SK-MEL-5 (cell line): ENCODE measurements at places on chromosomes 6 and 20. TPM values are rescaled to one million over a fixed set of nuclear protein-coding genes. Genes with fewer than 3 reads are reported as not detected.

- no peak for DNase-seq
Observed at GRCh38 chr6:87870556-87870955, 168.5 kb upstream of the AKIRIN2 start.

GRCh38 chr6:50962213-50962759 is 143.6 kb downstream of the TFAP2B start:
- DNase-seq = no peak

GRCh38 chr6:168102315-168102985 is 23.4 kb upstream of the FRMD1 start:
- DNase-seq = no peak

- no peak for DNase-seq
Observed at GRCh38 chr20:57672164-57672563, 37.7 kb downstream of the PMEPA1 start.

DNA sequence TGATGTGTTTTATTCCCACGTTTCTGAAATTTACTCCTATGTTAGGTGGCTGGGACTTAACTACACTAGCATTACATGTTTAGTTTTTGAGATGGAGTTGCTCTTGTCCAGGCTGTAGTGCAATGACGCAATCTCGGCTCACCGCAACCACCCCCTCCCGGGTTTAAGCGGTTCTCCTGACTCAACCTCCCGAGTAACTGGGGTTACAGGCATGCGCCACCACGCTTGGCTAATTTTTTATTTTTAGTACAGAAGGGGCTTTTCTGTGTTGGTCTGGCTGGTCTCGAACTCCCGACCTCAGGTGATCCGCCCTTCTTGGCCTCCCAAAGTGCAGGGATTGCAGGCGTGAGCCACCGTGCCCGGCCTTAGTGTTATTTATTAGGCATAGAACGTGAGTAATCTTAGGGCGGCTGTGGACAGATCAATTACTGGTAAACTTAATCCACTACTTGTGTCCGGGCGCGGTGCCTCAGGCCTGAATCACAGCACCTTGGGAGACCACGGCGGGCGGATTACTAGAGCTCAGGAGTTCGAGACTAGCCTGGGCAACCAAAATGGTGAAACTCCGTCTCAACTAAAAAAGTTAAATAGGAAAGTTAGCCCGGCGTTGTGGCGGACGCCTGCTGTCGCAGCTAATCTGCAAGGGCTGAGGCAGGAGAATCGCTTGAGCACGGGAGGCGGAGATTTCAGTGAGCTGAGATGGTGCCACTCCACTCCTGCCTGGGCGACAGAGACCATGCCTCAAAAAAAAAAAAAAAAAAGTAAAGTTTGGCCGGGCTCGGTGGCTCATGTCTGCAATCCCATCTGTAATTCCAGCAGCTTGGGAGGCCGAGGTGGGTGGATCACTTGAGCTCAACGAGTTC is 123.7 kb upstream of the BTN3A2 start:
- no peak for DNase-seq

GRCh38 chr6:97958134-97958533 is 675.1 kb upstream of the MMS22L start:
- DNase-seq = peak; percentile 41

DNA sequence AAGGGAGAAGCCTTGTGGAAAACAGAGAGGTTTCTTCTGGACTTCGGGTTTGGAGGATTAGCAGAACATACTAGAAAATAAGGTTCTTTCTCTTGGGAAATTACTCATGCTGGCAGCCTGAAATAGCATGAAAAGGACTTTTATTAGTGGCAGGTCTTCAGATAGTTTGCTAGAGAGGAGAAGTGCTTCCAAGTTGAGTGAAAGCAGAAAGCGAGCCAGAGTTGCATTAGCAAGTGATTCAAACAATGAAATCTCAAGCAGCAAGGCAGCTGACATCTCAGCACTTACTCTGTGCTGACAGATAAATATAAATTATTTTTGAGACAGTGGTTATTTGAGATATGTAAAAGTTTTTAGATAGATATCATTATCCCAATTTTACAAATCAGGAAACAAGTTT is 91.9 kb downstream of the PLCB4 start:
- peak; percentile 25 for DNase-seq

DNA sequence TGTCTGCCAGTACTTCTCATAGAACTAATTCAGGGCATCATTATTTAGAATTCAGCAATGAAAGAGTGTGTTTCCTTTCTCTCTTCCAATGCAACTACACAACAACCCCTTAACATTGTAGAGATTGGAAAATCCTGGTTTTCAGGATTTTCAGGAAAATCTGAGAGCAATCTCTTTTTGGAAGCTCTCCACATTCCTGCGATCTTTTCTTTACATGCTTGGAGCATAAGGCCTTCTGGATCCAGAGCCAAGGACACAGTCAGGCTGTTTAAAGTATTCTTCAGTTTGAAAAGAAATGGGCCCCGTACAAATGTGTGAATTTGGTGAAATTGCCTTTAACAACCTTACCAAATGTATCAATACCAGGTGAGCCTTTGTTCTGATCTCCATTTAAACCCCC is 469.7 kb downstream of the PKHD1 start:
- no peak for DNase-seq

- no peak for DNase-seq
Observed at GRCh38 chr6:86888301-86888700, 49.0 kb upstream of the HTR1E start.

GRCh38 chr6:144285798-144286502 is 815 bp downstream of the UTRN start:
- peak; percentile 22 for DNase-seq

- DNase-seq = no peak
Observed at GRCh38 chr20:58670102-58670501, 19.0 kb downstream of the STX16 start.

Gene HFE
- total RNA-seq = 15.8 and 16.1 TPM in 2 replicates

Gene CFB
- total RNA-seq = not detected in 2 replicates

Gene ECHDC1
- 52.8 and 57.3 TPM in 2 replicates for total RNA-seq

Gene FAM110A
- 2.6 and 3.3 TPM in 2 replicates for total RNA-seq

Gene SAMD10
- total RNA-seq = not detected in 2 replicates

Gene COL10A1
- total RNA-seq = not detected in 2 replicates

Gene ATXN1
- 13.4 and 17.2 TPM in 2 replicates for total RNA-seq

Gene ENPP4
- total RNA-seq = 1.4 and 2.1 TPM in 2 replicates

Gene HAO1
- not detected in 2 replicates for total RNA-seq
